ENCODE measurements at places on chromosomes 12 and 14.

- no peak for DNase-seq
Measured at GRCh38 chr12:90908465-90908864, 46.5 kb downstream of the CCER1 start.

- no peak for DNase-seq
Measured at GRCh38 chr12:110661337-110661972, 27.5 kb downstream of the HVCN1 start.

DNA sequence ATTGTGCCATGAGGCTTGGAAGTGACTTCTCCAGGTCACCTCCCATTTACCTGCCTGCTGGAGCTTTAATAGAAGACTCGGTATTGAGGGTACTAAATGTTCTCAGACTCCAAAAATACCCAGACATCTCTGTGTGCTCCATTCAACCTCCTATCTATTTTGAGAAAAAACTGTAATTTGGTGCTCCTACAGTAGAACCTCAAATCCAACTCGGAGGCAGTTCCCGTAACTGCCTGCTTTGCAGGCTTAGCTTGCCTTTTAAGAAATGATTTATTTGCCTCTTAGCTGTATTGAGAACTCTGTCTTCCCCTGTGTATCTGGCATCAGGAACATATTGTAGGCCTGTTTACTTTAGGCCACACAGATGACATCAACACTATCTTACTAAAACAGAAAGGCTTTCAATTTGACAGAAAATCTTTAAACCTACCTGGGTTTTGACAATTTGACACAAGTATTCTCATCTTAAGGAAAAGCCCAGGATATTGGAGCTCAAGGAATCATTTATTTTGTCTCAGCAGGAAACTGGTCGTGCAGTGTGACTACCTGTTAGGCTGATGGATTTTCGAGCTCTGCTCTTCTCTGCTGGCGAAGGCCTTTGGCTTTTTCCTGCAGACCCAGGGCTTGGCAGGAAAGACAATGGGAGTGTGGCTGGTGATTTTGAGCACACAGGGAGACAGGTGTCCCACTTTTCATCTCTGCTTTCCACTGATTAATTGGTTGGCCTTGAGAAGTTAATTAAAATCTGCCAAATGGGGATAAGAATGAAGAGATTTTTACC lies 314.8 kb downstream of the SNAPC1 start:
- no peak for DNase-seq

DNA sequence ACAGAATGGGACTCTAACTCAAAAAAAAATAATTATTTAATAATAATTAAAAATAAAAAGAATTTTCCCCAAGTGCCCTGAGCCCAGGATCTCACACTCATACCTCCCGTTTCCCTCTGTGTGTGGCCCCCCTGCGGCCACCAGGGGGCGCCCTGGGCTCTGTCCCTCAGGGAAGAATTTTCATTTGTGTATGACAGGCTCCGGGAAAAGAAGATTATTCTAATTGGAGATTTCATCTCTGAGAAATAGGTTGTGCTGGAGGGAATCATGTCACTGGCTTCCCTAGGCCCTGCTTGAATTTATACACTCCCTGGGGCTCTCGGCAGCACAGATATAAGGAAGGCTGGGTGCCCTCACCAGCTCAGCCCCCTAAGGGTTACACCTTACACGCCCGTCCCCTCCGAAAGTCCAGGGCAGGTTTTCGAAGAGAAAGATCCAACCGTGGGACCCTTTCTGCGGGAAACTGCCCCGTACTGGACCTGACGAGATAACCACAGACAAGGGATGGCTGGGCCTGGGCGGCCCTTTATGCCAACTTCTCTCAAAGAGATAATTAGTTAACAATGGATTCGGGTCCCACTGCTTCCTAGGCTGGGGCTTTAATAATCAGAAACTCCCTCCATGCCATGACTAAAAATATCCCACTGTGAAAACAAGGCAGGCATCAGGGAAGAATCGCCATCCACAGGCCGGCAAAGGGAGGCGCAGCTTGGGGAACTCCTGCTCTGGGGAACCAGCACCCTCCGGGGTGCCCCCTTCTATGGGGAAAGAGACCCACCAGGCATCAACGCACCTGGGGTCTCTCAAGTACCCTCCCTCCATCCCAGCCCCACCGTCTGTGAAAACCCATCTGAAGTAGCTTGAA lies 80.7 kb downstream of the KDM2B start:
- peak; percentile 20 for DNase-seq

DNA sequence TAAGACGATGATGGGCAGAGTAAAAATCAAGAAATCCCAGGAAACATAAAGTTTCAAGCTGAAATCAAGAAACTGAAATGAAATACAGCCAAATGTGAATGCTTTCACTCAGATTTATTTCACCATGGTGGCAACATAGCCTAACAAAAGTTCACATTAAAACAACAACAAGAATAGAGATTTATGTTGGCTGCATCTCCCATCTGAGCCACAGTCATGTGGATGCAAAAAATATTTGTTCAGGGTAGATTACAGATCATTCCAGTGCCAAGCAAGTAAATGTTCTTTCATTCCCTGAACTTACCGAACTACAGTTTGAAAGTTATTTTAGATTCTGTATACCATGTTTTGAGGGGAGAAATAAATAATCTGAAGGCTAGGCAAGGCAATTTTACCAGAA lies 159.9 kb upstream of the TMTC1 start:
- no peak for DNase-seq

GRCh38 chr12:124588751-124589267 lies 21.4 kb upstream of the NCOR2 start:
- DNase-seq, result no peak

- DNase-seq, result no peak
Measured at GRCh38 chr12:110684312-110684836, 4.5 kb downstream of the HVCN1 start.

- no peak for DNase-seq
Measured at GRCh38 chr12:38850461-38850860, 54.9 kb downstream of the CPNE8 start.

DNA sequence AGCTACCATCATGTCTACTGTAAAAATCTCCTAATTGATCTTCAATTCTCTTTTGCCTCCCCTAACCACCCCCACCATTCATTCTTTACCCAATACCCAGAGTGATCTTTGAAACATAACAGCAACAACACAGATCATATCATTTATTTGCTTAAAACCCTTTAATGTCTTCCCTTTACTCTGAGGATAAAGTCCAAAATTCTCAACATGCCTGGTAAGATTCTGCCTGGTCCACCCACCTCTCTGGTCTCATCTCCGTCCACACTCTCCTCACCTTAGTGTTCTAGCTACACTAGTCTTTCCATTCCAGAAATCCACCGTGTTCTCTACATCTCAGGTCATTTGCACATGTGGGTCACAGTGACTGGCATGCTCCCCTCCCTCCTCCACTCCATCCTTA lies 27.7 kb downstream of the SLC38A4 start:
- DNase-seq, result no peak

- DNase-seq, result no peak
Measured at GRCh38 chr12:63387771-63388170, 236.8 kb upstream of the AVPR1A start.

DNA sequence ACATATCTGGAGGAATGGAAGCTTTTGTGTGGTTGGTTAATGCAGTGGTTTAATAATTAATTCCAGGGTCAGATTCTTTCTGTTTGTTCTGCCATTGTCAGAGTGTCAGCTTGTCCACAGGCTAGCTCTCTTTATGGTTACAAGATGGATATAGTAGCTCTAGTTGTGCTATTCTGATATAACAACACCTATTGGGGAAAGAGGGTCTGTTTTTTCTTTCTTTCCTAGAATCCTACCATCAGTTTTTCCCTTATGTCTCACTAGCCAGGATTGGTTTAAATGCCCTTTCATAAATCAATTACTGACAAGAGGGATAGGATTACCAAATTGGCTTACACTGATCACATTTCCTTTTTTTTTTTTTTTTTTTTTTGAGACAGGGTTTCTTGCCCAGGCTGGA lies 27.8 kb downstream of the CNOT2 start:
- DNase-seq, result no peak

DNA sequence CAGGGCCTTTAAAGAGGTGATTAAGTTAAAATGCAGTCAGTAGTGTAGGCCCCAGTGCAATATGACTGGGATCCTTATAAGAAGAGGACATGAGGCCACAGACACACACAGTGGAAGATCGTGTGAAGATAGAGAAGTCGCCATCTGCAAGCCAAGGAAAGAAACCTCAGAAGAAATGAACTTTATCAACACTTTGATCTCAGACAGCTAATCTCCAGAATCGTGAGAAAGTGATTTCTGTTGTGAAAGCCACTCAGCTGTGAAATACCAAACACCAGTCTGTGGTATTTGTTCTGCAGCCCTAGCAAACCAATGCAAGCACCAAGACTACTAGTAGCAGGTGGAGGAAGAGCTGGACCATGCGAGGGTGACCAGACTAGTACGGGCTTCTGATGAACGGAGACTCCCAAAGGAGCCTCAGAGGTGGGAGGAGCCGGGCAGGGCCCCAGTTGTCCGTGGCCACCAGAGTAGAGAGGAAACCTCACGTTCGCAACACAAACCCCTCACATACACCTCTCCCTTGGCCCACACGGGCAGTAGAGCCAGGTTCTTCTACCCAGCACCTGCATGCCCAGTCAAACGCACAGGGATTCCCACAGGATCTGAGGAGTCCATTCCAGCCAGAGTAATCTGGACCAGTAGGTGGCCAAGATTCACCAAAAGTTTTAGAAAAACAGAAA lies 243.0 kb downstream of the TTC8 start:
- DNase-seq, result no peak

GRCh38 chr12:124218243-124218560 lies 76.7 kb upstream of the RFLNA start:
- DNase-seq, result no peak

DNA sequence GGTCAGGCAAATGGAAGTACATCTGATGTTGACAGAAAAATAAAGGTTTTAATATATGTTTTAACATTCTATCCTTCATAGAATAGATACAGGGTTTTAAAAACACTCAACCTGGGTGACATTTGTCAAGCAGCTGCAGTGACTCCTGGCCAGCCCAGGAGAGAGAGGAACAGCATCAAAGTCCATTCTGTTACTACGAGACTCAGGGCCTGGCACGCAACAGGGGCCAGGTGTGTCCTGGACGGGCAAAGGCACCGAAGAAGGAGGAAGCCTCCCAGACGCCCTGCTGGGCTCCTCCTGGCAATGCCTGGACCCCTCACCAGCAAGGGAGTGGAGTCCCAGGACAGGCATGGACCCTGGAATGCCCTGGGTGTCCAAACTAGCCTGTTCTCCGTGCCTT lies 22.1 kb downstream of the LRCOL1 start:
- no peak for DNase-seq

DNA sequence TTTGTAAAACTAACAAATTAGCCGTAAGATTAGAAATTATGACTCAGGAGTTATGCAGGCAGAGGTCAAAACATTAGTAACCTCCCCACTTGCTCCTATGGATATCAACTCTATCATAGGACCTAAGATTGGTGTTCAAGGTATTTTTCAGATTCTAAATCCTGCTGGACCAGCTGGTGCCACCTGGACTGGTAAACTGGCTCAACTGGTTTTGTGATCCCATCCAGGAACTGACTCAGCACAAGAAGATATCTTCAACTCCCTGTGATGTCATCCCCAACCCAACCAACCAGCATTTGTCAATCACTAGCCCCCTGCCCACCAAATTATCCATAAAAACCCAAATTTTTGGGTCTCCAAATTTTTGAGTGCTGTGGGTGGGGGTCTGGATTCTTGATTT lies 98.1 kb upstream of the OR4E1 start:
- no peak for DNase-seq

GRCh38 chr14:23865502-23865901 lies 88.1 kb upstream of the DHRS4 start:
- DNase-seq, result no peak

DNA sequence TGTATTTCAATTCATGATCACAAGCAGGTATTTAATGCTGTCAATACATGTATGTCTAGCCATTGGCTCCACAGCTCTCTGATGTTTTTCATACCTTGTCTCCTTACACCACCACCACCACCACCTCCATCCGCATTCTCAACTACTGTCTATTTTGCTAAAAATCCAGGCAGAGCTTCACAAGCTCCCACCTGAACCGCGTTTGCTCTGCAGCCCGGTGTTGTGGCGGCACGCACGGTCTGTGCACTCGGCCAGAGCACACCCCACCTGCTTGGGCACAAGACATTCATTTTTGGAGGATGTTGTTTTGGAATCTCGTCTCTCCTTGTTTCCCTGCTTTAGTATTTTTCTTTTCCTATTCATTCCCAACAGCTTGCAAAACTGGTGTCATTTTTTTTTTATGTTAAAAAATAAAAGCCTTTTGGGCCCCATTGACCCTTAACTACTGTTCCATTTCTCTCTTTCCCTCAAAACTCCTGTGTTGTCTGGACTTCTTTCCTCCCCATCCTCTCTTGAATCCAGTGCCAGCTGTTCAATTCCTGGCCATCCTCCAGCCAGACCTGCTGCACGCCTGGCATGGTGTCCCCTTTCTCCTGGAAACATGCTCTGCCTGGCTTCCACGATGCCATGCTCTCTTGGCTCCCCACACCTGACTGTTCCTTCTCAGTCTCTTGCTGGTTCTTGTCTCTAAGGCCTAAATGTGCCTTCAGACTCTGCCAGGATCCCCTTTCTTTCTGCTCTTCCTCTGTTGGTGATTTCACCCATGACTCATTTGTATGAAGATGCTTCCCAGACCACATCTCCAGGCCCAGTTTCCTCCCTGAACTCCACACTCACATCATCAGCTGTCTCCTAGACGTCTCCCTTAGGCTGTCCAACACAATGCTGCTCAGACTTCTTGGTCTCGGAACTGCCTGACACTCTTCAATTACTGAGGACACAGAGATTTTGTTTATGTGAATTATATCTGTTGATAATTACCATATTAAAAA lies 37.9 kb downstream of the PIWIL1 start:
- no peak for DNase-seq

DNA sequence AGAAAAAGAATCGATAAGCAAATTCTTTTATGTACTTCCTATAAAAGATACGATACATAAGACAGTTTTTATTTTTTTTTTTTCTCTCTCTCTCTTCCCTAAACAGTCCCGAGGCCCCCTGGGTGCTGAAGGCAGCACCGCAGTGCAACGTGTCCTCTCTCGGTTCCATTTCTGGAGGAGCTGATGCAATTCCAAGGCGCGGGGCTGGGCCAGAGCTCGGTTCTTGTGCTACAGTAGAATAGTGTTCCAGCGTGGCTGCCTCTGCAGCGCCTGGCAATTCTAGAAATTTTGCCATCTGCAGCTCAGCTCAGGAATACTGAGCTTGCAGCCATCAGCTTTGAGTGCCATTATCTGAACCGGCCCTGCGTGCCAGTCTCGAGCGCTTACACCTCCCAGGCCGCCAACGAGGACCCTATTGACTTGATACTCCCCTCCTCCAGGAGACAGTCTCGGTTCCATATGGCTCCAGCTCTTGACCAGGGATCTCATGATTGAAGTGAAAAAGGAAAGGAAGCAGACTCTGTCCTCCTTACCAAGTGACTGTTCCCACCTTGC lies 630 bp downstream of the ALDH1L2 start:
- peak; percentile 72 for DNase-seq

- DNase-seq, result no peak
Measured at GRCh38 chr12:42281278-42281677, 43.2 kb upstream of the YAF2 start.

- DNase-seq, result no peak
Measured at GRCh38 chr14:76826122-76826521, at the start of gene LRRC74A. Gene LRRC74A (plus strand): TSS chr14:76826408. CDS start chr14:76826698, 290 bp downstream.

- DNase-seq, result no peak
Measured at GRCh38 chr12:51846911-51847642, 1.4 kb downstream of the FIGNL2 start.

- no peak for DNase-seq
Measured at GRCh38 chr14:77027538-77028383, 747 bp downstream of the IRF2BPL start.
